ENCODE measurements at places on chromosomes 5 and 9.

- DNase-seq, result no peak
Measured at GRCh38 chr5:113266227-113266912, 168.4 kb downstream of the TSSK1B start.

- DNase-seq, result no peak
Measured at GRCh38 chr9:136465500-136466154, 17.2 kb downstream of the SEC16A start.

DNA sequence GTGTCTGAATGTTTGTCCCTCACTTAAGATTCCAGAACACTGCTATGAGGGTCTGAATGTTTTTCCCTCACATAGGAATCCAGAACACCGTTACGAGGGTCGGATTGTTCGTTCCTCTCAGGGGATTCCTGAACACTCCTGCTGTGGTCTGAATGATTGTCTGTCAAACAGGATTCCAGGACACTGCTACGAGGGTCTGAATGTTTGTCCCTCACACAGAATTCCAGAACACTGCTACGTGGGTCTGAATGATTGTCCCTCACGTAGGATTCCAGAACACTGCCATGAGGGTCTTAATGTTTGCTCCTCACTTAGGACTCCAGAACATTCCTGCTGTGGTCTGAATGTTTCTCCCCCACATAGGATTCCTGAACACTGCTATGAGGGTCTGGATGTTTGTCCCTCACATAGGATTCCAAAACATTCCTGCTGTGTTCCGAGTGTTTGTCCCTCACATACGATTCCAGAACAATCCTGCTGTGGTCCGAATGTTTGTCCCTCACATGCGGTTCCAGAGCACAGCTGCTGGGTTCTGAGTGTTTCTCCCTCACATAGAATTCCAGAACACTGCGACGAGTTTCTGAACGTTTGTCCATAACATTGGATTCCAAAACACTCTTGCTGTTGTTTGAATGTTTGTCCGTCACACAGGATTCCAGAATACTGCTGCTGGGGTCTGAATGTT, 199.5 kb downstream of the FOXD4L6 start:
- DNase-seq, result no peak

DNA sequence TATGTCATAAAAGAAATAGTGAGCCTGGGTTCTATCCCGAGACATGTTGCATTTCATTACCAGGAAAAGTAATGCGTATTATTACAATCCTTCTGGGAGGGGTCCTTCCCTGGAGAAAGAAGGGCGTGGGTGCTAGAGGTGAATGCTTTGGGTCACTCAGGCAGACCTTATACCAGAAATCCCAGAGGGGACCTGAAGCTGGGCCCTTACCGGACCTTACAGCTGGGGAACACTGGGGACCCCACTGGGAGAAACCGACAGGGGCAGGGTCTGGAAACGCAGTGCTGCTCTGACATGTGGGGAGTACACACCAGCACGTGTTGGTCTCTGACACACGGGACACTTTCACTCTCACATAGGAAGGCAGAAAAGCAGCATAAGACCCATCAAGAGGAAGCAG, 71.3 kb downstream of the LMNB1 start:
- no peak for DNase-seq

- DNase-seq, result no peak
Measured at GRCh38 chr5:154273028-154273617, 82.6 kb downstream of the GALNT10 start.

- DNase-seq, result no peak
Measured at GRCh38 chr5:79872291-79872690, 118.8 kb downstream of the MTX3 start.

DNA sequence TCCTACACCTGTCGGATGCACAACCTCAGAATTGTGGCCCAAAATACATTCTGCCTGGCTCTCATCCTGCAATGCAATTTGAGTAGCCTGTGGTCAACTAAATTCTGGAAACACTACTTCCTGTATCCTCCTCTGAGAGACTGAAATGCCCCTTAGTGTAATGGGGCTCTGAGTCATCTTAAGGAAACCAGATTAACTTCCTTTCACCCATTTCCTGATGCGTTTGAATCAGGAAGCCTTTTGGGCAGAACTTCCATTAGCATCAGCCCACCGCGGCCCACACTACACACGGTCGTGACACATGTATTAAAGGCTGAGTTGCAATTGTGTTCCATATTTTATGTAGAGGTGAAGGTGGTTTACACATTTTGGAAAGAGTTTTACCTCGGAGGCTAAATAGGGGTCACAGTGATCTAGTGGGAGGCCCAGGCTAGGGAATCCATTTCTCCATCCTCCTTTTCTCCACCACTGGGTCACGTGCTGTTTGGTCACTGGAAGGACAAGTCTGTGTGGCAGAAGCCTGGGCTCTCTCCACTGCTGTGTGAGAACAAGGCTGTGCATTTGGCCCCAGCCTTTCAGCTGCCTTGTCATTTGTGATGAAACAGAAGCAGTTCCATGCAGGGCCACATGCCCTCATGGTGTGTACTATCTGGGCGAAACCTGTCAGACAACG, 55.9 kb downstream of the DAP start:
- no peak for DNase-seq

DNA sequence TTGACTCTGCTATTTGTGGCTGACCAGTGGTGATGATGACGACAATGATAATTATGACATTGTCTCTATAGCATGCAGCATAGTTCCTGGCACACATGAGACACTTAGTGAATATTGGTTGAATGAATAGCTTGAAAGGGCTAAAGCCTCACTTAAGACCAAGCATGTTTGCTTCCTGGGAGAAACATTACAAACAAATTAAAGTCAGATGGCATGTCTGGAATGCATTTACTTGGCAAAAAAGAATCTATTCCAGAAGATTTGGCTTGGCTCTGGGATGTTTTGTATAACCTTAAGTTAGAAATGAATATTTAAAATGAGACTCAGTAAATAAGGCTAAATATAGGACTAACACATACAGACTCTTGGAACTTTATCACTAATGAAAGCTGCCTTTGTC, 21.6 kb downstream of the GAS1 start:
- DNase-seq, result no peak

GRCh38 chr5:15798006-15798405, 298.0 kb downstream of the FBXL7 start:
- no peak for DNase-seq

DNA sequence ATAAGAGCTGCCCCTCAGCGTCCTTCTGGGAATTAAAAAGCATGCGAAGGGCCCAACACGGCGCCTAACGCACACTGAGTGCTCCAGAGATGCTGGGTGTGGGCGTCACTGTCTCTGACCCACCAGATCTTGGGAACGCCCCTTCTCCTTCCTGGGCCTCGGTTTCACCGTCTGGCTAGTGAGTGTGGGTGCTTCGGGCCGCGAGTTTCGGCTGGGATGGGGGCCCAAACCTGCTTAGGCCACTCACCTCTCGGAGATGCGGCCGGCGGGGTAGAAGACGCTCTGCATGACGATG, 3.7 kb downstream of the PIP5KL1 start:
- DNase-seq, result no peak

GRCh38 chr9:106771608-106772007, 91.4 kb upstream of the ZNF462 start:
- DNase-seq, result no peak

GRCh38 chr5:38948501-38948900, 102.7 kb downstream of the OSMR start:
- DNase-seq, result no peak

DNA sequence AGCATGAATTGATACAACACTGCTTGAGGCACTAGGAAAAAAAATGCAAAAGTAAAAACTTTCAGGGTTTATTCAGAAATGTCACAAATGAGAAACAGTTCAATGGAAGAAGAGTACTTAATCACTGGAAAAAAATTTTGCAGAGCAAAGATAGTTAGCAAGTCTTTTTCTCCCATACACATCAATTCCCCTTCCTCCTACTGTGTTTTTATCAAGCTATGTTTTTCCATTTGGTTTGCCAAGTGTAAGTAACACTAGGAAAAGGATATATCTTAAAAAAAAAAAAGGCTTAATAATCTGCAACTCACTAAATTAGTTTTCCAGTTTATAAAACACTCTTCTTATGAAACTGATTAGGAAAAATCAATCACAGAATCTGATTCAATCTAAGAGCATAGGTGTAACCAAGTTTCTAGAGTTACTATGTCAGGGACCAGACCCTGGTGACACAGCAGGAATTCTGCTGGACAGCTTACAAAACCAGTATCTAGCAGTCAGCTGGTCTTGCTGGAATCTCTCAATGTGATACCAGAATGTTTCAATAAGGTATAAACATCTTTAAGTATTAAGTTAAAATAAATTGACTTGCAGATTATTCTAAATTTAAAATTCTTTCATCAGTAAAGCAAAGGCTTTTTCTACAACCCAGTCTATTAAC, 34.7 kb downstream of the RNF145 start:
- DNase-seq, result no peak

GRCh38 chr9:72623156-72623555, 101.7 kb downstream of the TMC1 start:
- DNase-seq, result no peak

- no peak for DNase-seq
Measured at GRCh38 chr5:135213027-135213386, 179.0 kb upstream of the PITX1 start.

DNA sequence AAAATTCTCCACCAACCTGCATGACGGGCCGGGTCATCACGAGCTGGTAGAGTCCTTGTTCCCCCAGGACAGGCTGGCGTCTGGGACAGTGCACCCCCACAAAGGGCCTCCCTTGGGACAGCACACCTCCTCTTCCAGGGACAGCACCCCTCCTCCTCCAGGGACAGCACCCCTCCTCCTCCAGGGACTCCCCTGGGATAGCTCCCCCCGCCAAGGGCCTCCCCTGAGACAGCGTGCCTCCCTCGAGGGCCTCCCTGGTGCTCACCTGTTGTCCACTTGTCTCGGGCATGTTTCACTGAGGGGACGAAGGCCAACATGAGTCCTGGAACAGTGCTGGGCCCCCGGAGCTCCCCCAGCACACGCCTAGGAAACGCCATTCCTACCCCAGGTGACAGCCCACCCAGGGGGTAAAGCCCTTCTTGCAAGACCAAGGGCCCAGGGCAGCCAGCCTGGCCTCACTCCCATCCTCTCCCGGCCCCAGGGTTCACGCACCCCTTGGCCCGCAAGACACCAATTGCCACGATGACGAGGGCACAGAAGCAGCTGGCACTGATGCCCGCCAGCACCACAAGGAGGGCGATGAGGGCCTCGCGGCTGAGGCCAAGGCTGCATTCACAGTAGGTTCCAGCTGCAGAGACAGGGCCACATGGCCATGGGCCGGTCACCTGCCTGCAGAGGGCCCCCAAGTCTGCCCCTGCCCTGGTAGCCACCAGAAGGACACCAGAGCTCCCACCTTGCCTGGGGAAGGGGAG, 531 bp downstream of the TMEM210 start:
- no peak for DNase-seq

DNA sequence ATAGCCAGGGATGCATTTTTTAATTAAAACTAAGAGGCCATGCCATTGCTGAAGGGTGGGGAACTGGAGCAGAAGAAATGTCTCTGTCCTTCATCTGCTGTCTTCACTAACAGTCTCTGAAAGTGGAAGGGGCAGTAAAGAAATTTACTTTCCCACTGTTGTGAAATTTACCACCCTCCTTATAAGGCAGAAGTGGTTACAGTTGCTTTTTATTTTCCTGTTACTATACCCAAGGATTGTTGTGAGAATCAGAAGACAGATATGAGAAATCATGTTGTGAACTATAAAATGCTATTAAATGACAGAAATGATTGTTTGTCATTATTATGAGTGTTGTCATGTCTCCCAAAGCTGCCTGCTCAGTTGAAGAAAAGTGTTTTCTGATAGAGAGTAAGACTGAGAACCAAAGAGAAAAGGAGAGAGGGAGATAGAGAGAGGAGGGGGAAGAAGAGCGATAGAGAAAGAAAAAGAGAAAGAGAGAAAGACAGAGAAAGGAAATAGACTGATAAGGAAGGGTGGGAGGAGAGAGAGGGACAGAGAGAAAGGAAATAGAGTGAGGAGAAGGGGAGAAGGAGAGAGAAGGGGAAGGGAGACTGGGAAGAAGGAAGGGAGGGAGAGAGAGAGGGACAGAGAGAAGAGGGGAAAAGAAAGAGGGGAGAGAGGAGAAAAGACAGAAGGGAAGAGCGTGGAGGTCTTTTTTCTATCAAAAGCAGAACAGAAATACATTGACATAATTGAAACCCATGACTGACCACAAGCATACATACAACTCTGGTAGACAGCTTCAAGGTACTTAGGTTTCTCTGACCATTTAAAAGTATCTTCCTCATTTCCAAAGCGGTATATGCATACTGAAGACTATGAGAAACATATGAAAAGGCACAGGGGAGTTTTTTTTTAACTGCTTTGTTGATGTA, 22.5 kb downstream of the SEC61B start:
- DNase-seq, result no peak

DNA sequence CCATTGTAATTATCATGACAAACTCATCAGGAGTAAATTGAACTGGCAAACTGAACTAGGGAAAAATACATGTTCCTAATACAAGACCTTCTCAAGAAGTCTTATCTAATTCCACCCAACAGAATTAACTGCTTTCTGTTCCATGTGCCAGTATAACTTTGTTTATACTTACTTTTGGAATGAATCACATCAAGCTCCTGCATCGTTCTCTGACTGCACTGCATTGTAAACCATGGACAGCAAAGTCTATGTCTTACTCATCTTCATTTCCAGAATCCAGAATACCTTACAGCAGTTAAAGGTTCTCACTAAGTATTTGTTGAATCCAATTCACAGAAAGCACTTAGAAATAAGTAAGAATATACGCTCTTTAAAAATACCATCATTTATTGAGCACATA, 102.8 kb downstream of the PLK2 start:
- DNase-seq, result no peak

DNA sequence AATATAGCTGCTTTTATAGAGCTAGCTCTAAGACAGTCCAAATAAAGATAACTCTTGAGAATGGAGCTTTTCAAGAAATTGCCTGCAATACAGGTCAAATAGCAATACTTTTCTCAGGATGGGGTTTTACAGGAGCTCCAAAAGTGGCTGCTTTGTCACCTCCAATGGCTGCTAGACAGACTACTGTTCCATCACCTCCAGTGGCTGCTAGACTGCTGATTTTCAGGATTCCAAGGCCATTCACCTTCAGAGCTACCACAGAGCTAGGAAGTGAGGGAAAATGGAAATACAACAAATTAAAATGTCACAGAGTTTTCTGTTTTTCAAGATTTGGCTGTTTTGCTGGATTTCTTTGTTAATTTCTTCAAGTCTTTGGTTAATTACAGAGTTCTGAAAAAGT, 8.5 kb upstream of the ITGA1 start:
- no peak for DNase-seq

- DNase-seq, result no peak
Measured at GRCh38 chr9:120863833-120864232, 13.2 kb downstream of the PHF19 start.

DNA sequence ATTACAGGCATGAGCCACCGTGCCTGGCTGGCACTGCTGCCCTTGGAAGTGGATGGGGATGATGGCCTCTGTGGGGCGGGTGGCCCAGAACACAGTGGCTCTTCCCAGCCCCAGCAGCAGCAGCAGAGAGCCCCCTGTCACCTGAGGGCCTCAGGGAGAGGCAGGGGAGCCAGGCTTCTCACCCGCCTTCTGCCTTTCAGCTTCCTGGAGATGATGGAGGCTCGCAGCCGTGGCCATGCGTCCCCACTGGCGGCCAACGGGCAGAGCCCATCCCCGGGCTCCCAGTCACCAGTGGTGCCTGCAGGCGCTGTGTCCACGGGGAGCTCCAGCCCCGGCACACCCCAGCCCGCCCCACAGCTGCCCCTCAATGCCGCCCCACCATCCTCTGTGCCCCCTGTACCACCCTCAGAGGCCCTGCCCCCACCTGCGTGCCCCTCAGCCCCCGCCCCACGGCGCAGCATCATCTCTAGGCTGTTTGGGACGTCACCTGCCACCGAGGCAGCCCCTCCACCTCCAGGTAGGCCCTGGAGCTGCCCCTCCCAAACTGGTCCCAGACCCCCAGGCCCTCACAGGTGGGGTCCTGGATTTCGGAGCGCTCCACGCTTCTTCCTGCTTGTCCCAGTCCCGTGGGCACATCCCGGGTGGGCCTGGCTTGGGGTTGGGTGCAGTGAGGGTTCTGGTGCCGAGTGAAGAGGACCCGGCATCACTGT, 5.0 kb upstream of the AJM1 start:
- no peak for DNase-seq

Measured in memory B cell (primary cell).